ENCODE measurements at places on chromosomes 13 and 19.
A peak's percentile ranks its signal among the peaks of the same experiment; 100 is the strongest.

DNA sequence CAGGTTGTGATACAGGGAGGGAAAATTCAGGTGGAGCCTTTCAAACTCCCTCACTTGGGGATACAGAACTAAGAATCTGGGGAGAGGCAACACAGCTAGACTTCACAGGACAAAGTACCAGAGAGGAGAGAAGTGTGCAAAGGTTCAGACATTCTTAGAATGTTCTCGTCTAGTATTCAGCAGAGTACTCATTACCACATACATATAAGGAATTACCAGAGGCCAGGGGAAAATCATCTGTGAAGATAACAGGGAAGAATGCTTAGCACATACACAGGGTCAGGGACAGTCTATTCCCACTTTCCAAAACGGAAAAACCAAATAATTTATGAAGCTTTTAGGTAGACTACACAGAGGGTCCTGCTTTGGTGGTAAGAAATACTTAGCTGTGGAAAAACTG is 58.1 kb downstream of the TRPC4 start:
- no peak for ATAC-seq

DNA sequence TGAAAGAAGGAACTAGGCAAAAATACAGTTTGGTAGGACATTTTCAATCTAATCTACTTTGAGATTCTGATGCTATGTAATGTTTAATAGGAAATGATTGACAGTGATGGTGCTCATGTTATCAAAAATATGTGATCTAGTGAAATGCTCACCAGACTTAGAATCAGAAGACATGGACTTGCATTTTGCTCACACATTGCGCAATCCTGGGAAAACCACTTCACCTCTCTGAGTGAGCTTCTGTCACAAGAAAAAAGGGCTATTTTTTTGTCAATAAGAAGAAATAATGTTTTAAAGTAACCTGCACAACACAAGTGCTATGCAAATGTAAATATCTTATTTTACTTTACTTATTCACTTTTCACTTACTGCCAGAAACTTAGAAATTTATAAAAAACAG is 380.9 kb upstream of the HTR2A start:
- ATAC-seq: no peak

DNA sequence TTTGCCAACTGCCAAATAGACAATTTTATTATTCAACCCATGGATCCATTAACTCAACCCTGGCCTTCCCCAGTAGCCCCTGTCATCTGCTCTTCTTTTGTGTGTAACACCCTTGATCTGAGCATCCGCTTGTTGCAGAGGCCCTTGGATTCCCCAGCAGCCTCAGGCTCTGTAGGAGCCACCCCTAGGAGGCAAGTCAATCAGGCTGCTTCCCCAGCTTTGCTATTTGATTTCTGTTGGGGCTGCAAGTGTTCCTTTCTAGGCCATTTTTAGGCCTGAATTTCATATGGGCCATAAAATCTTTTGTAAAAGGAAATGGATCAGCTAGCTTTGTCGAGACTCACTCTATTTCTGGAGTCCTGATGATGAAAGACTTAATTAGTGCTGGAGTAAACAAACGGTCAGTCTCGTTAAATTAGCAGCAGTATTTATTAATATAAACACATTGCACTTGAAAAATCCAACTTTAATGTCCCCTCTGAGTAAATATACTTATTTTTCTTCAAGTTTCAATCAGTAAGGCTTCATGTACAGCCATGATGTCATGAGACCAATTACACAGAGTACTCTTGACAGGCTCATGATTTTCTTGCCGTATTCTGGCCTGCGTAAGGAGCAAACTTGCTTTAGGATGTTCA is 105.3 kb downstream of the RGCC start:
- ATAC-seq: no peak

DNA sequence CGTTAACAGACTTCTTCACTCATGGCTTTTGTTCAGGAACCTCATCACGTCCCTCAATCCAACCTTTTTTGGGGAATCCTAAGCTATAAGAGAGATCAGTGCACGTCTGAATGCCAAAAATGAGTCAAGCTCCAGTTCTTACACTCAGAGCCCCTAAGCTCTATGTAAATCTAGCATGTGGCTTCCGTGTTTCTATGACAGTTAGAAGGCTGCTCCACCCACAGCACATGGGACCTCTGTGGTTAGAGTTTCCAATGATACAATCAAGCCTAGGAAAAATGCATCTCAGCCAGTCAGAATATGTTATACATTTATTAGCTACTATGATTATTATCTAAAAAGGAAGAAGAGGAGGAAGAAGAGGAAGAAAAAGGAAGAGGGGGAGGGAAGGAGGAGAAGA is 135.9 kb downstream of the ENOX1 start:
- ATAC-seq: no peak

DNA sequence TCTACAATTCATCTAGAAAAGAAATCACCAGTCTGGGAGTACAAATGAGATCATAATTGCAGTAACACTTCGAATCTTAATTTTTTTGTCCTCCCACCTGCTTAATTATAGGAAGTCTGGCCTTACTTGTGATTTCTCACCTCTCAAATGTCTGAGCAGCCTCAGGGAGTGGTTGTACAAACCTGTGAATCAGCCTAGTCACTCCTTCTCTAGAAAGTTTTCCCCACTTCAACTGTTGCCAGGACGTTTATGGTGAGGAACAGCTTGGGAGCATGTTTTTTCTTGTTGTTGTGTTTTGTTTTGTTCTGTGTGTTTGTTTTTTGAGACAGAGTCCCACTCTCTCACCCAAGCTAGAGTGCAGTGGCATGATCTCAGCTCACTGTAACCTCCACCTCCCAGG is 50.3 kb upstream of the CLDN10 start:
- no peak for ATAC-seq

DNA sequence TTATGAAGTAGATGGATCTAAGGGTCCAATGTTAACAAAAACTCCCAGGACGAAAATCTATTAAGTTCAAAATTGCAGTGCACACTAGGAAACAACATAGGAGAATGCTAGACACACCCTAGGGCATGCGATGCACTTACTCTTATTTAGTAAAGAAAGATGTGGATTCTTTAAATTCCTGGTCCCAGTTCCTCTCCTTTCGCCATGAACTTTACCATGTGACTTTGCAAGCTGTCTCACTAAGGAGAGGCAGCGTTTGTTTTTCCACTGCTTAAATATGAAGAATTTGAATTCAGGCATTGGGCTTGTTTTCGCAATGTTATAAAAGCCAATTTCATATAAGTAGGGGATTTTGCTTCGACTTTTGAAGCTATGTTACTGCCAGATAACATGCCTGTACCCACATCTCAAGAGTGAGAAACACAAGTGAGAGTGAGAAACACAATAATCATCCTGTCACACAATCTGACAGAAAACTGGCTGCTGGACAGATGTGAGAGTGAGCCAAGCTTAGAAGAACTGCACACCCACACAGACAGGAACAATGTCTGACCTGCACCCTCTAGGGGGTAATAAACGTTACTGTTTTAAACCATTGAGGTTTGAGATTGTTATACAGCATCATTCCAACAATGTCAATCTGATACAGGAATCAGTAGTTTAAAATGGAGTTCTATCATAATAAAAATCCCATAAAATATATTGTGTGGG is 1308.4 kb downstream of the SLITRK5 start:
- ATAC-seq: no peak

GRCh38 chr13:27826379-27827353 is 34.4 kb downstream of the GSX1 start:
- ATAC-seq: peak; percentile 96

All from SK-N-SH treated with all-trans-retinoic acid at 6 μM for 48 hours (cell line).